Activated effector memory CD4-positive, alpha-beta T cell treated with Interleukin-2 at 50 U/mL for 16 hours (primary cell): ENCODE measurements at places on chromosomes 5 and 9.

DNA sequence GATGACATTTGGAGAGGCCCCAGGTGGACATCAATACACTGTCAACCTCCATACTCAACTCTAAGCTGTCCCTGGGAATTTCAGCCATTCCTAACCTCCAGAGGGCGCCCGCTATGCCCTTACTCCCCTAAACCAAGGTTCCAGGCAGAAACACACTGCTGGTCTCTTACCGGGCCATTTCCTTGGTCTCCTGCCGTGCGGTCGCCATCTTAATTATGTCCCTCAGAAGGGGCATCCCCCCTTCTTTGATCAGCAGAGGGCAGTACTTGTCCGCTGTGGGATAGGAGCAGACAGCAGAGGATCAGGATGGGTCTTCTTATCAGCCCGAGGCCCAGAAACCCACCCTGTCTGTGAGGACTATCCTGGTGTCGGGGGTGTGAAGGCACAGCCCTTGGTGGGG, 9.3 kb upstream of the ZDHHC12 start:
- DNase-seq: no peak

GRCh38 chr9:23764219-23764618, 61.8 kb downstream of the ELAVL2 start:
- no peak for DNase-seq

DNA sequence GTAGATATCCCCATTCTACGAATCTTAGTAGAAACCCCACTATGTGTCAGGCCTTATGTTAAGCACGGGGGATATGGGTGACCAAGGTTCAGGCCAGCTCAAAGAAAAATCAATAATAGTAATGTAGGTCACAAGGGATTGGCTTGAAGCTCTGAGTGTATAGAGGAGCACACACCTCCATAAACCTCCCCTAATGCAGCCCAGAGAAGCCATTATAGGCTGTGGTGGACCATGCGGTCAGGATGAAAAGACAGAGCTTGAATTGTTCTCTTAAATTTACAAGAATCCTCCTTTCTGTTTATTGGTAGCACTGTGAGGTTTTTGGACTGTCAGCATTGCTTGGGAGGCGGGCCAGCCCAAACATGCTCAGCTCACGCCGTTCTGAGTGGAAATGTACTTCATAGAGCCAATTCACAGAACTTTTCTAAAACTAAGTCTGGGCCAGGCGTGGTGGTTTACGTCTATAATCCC, 9.1 kb downstream of the PDE6A start:
- no peak for DNase-seq

DNA sequence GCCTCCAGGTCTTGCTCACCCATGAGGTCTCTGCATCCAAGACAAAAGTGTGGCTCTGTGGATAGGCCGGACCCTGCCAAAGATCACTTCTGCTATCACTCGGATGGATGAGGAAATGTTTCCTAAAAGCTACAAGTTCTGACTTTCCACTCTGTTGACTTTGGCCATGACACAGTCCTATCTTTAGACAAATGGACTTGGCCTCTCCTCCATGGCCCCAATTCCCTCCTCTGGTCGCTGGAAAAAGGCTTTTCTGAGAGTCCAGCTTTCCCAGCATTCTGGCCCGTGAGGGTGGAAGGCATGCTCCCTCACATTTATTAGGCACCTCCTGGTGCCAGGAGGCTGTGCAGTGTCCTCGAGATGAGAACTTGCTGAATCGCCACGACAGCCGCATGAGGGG, 83.1 kb downstream of the COL27A1 start:
- no peak for DNase-seq

DNA sequence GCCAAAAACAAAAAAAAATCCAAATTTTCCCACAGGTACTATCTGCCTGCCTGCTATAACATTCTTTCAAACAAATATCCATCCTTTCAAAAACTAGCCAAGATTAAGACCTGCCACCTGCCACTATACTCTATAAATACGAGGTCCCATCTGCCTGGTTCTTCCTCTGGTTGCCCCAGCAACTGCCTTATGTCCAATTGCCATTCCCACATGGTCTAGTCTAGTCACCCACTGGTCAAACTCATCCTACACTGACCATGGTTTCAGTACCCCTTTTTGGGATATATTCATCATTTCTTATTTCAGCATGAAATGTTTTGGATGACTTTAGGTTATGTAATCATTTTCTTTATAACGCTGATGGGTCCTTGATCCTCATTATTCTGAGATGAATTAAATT, 95.1 kb upstream of the CCNG1 start:
- DNase-seq: no peak

- DNase-seq: no peak
Observed at GRCh38 chr9:76729980-76730737, 34.1 kb upstream of the PCA3 start.

DNA sequence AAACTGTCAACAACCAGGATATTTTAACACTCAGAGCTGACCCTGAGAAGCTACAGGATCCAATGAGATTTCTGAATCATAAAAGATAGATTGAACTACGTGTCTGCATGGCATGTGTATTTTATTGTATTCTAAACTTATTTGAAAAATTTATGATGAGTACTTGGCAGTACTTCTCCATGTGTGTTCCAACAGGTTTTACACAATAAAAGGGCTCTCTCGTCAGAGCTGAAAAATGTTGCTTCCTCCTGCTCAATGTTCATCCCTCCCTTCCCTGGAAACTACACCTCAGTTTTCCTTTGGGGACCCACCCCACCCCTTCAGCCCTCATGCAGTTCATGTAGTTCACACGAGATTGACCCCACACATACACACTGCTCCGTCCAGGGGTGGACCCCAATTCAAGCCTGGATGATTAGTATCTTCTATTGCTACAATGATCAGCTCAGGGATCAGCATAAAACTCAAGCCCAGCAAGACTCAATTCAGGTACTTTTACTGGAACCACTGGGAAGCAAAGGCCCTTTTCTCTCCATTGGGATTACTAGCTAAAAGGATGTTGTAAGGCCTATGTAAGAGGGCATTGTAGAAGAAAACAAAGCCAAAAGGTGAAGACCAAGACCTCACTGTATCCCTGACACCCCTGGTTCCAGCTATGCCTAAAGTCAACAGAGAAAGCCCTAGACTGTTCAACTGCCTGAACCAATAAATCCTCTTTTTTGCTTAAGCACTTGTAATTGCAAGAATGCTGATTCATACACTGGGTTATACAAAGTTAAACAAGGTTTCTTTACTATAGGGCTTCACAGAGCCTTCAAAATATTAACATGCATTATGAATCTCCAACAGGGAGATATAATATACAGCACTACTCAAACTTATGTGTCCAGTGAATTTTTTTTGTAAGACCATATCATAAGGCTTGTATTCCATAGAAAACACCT, 112.6 kb downstream of the SAXO1 start:
- no peak for DNase-seq

GRCh38 chr9:107431461-107431860, 58.1 kb downstream of the KLF4 start:
- no peak for DNase-seq

DNA sequence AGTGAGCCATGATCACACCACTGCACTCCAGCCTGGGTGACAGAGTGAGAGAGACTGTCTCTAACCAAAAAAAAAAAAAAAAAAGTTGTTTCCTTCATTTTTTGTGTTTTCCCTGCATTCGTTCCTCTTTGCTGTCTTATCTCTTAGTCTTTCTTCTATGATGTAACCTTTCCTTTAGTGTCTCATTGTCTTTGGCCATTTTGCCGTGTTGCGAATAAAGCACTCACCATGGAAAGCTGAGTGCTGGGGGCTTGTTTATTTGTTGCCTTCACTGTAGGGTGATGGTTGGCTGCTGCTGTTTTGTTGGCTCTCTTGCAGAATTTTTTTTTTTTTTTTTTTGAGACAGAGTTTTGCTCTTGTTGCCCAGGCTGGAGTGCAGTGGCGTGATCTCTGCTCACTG, 7.7 kb downstream of the EHMT1 start:
- no peak for DNase-seq

GRCh38 chr9:109252291-109252690, 68.6 kb downstream of the EPB41L4B start:
- no peak for DNase-seq

DNA sequence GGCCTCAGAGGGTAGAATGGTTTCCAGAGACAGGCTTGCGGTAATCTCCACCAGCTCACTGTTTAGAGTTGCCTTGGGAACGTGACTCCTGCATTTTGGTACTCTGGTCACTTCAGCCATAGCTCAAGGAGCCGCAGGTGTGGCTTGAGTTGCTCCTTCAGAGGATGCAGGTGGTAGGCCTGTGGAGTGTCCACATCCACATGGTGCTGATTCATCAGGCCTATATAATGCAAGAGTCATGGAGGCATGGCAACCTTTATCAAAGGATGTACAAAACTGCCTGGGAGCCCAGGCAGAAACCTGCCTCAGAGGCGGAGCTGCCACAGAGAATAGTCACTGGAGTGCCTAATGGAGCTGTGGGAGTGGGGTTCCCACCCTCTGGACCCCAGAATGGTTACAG, 114.2 kb downstream of the ANXA1 start:
- no peak for DNase-seq

DNA sequence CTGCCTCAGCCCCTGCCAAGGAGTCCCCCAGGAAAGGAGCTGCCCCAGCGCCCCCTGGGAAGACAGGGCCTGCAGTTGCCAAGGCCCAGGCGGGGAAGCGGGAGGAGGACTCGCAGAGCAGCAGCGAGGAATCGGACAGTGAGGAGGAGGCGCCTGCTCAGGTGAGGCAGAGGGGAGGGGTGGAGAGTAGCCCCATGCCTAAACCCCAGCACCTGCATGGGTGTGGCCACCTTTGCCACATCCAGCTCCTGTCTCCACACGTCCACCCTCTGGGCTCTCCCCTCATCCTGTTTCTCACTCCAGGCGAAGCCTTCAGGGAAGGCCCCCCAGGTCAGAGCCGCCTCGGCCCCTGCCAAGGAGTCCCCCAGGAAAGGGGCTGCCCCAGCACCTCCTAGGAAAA, 17.2 kb downstream of the TCOF1 start:
- DNase-seq: no peak

- no peak for DNase-seq
Observed at GRCh38 chr9:93656426-93657239, 80.2 kb downstream of the PHF2 start.

GRCh38 chr9:99118782-99119466, 14.0 kb downstream of the TGFBR1 start:
- peak; percentile 48 for DNase-seq

- no peak for DNase-seq
Observed at GRCh38 chr5:58855851-58856739, 273.2 kb downstream of the RAB3C start.

- DNase-seq: no peak
Observed at GRCh38 chr5:55402199-55402598, 94.4 kb downstream of the MTREX start.

DNA sequence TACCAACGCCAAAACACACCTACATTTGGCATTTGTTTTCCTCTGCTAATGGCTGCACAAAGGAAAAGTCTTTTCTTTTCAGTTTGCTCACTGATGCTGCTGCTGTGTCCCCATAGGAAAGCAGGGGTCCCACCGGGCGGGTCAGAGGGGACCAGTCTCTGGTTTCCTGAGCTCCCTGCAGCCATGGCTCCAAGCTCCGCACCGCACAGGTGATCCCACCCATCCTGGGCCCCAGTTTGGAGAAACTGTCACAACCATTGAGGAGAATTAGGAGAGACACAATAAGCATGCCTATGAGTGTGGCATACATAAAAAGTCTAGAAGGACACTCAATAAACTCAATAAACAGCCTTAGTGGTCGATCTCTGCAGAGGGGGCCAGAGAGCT, 19.9 kb downstream of the MED10 start:
- no peak for DNase-seq

DNA sequence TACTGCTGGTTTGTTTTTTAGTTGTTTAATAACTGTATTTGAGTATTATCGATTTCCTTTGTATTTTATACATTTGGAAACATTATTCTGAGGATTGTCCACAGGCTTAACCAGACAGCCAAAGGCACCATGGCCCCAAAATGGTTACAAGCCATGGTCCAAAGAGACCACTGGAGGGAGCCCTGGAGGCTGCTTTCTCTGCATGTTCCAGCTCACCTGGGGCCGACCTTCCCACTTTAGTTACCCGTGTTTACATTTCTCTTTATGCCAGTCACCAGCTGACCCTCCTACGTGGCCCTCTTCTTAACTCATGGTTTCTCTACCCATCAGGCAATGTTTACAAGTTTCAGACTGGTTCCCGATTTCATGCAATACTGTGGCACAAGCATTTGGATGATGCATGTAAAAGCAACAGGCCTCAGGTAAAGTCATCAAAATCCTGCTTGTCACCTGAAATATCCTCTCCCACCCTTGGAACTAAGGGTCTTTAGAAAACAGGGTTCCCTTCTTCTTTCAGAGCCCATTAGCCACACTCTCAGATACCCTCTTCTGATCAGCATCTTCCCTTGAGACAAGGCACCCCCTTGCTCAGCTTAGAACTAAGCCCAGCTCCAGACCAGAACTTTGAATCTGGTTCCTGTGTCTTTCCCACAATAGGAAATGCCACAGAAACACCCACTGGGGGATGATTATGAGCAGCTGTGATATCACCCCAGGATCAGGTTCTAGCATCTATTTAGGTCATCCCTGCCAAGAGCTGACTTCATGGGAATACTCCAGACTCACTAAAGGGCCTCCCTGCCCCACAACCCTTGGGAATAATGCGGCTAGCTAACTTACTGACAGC, 49.9 kb upstream of the GARNL3 start:
- peak; percentile 35 for DNase-seq

DNA sequence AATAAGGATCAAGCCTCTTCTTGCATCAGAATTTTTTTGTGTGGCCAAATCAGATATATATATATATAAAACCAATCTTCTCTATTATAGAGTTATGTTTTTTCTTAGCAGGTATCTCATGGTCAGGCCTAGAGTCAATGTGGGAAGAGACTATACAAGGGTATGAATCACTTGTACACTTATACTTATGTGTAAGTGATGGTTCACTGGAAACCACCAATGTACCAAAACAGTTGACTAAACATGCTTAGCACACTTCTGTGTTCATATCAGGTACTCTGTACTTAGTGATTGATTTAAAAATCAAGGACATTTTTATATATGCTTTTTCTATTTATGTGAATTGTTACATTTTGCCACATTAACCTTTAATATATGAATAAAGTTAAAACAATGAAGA, 92.6 kb downstream of the CWC27 start:
- no peak for DNase-seq

GRCh38 chr5:33309536-33310345, 131.0 kb upstream of the TARS1 start:
- no peak for DNase-seq

- DNase-seq: no peak
Observed at GRCh38 chr5:40436535-40437237, 243.0 kb upstream of the PTGER4 start.

- no peak for DNase-seq
Observed at GRCh38 chr9:121656941-121657470, 5.6 kb downstream of the DAB2IP start.

GRCh38 chr9:98333703-98334582, 78.5 kb upstream of the TBC1D2 start:
- DNase-seq: no peak
